ENCODE measurements at places on chromosomes 2 and 18. TPM values are rescaled to one million over a fixed set of nuclear protein-coding genes. Genes with fewer than 3 reads are reported as not detected.

Gene DLX1
- total RNA-seq = 0.09 TPM

Gene MYL12B
- 301 TPM for total RNA-seq

Gene MFF
- 65.0 TPM for total RNA-seq

Gene SNORC
- total RNA-seq = 0.80 TPM

DNA sequence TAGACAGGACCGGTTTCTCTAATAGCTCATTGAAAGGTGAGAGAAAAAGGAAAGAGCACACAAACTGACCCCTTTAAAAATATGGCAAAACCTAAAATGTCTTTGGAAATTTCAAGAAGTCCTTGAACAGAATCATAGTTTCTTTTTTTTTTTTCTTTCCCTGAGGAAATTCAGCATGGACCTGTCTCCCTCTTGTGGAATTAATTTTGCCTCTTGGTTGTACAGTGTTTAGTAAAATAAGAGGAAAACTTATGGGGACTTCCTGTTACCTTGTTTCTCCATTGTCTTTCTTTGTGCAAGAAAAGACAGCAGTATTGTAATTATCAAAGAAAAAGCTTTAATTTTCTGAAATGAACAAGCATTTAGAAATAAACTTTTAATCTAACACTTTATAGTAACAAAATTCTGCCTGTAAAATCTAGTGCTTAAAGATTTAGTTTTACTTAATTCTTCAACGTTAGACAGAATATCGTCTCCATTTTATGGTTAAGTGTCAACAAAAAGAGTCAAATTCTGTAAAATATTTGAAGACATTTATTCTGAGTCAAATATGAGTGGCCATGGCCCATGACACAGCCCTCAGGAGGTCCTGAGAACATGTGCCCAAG lies 176.3 kb upstream of the NABP1 start:
- DNase-seq = peak; percentile 86

DNA sequence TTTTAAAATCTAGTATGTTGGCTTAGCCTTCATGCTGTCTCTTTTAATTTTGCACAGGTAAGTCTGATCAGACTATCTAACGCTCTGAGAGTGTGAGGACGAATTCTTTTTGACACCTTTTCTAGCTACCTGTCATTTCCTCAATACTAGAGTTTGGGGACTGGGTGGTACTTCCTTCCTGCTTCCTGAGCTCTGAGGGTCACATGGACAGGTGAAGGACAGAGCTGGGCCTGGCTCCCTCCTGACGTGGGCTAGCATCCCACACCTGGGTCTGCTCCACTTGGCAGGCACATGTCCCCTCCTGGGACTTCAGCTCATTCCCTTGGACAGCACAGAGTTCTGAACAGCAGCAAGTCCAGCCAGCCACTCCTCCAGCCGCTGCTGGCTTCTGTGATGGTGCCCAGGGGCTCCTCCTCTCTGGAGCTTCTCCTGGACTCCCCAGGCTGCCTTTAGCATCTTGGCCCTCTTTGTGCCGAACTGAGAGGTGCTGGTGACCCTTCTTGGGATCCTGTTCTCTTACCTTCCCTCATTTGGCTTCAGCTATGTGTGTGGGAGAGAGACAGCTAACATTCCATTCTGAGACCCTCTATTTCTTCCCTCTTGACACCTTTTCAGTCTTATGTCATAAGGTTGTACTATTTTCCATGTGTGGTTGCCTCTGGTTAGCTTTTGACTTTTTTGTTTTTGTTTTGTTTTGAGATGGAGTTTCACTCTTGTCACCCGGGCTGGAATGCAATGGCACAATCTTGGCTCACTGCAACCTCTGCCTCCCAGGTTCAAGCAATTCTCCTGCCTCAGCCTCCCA lies 106.9 kb downstream of the B3GNT2 start:
- no peak for DNase-seq

DNA sequence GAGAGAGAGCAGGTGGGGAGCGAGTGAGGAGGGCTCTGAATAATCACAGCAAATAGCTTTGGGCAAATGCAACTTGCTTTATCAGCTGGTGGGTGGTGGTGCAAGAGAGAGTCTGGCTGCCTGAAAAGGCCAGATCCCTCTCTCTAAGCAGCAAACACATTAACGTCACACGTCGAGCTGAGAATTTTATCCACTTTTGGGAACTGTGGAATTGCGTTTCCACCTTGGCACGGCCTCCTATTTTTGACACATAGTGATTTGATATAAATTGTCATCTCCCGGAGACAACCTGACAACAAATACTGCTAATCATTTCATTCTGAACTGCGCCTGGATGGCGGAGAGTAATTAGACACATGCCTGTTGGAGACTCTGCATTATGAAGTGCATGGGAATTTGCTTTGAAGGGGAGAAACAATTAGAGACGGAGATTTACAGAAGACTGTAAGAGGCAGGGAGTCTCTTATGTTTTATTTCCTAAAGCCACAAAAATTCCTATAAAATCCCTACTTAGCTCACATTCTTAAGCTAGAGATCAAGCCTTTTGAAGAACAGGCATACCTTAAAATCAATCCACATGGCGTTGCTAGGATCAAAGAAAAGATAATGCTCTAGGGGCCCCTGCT lies 634.1 kb downstream of the TDRD15 start:
- DNase-seq = peak; percentile 3

DNA sequence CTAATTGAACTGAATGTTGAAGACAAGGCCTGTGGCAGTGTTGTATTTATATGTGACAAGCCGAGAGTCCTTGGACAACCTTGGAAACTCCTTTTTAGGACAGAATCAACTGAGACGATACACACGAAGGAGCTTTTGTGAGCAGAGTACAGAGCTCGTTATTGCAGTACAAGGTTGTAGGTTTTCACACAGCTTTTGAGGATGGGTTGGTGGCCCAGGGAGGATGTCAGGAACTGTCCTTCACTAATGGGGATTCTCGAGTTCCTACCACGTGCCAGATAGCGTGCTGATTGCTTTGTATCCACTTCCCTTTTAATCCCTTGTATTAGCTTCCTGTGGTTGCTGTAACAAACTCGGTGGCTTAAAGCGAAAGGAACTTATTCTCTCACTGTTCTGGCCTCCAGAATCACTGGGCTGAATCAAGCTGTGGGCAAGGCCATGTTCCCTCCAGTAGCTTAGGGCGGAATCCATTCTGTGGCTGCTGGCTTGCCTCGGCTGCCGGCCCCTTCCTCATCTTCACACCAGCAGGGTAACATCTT lies 20.2 kb downstream of the INPP4A start:
- peak; percentile 53 for DNase-seq

DNA sequence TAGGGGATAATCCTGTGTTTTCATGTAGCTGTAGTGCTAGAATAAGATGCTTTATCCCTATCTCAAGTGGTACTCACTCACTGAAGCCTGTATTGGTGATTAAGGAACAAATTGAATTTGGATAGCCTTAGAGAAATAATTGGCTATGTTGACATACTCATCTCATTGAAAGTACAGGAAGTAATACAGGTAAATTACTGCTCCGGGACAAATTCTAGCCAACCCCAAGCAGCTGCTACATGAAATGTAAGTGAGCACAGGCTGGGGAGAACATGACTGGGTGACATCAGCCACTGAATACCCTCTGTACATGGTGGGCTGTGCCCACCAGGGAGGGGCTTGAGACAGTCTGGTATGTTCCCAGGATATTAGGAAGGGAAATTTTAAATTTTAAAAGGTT lies 188.4 kb upstream of the RASGRP3 start:
- peak; percentile 81 for DNase-seq
